NCI-H524 treated with DMSO at 0.1 percent for 48 hours (cell line): ENCODE measurements at places on chromosomes 5 and 9.
A peak's percentile ranks its signal among the peaks of the same experiment; 100 is the strongest.

GRCh38 chr5:158590746-158591300 is 508.9 kb downstream of the EBF1 start:
- peak; percentile 45 for DNase-seq

- no peak for DNase-seq
Observed at GRCh38 chr9:121566481-121567465, 67.1 kb upstream of the GGTA1 start.

- no peak for DNase-seq
Observed at GRCh38 chr5:158992037-158992740, 107.5 kb downstream of the EBF1 start.

- DNase-seq, result no peak
Observed at GRCh38 chr9:135523521-135524129, 2.4 kb downstream of the LCN1 start.

GRCh38 chr5:174082286-174082685 is 36.8 kb downstream of the NSG2 start:
- DNase-seq, result no peak

- no peak for DNase-seq
Observed at GRCh38 chr5:9617739-9618504, 12.2 kb downstream of the TAS2R1 start.

DNA sequence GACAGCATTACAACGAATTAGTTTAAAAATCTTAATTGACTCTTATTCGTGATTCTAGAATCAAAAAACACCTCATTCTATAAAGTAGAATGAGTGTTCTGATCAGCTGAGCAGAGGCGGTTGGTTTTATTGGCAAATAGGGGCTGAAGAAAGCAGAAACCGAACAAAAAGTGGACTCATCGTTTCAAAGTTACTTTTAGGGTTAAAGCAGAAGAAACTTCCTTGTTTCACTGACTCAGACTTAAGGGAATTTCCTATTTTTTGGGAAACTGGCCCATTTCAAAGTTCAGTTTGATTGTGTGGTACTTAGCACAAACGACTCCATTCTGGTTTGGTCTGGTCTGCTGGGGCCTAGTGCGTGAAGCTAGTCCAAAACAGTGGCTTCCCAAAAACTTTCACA is 862 bp upstream of the NDUFB6 start:
- no peak for DNase-seq

GRCh38 chr5:174242573-174242972 is 197.1 kb downstream of the NSG2 start:
- DNase-seq, result no peak
